Activated naive CD8-positive, alpha-beta T cell treated with anti-CD3 and anti-CD28 coated beads, Interleukin-2, amount 10 ng/mL, durations not matched to agents 7 days and 5 days (primary cell): ENCODE measurements at places on chromosomes 6 and 20. TPM values are rescaled to one million over a fixed set of nuclear protein-coding genes. Genes with fewer than 3 reads are reported as not detected.
A peak's percentile ranks its signal among the peaks of the same experiment; 100 is the strongest.

GRCh38 chr6:167125410-167125809 lies 2.5 kb downstream of the CCR6 start:
- H3K4me3 ChIP-seq: no peak overlapping the region
- peaks cover 34% of the 10 kb centered on the region for H3K4me1 ChIP-seq
- H3K36me3 ChIP-seq: peaks cover 2% of the 10 kb centered on the region
- DNase-seq: no peak
- H3K27ac ChIP-seq: no peak overlapping the region

- no peaks in the 10 kb centered on the region for H3K4me1 ChIP-seq
- no peaks in the 10 kb centered on the region for H3K27me3 ChIP-seq
- no peaks in the 10 kb centered on the region for H3K36me3 ChIP-seq
- no peak for DNase-seq
- H3K27ac ChIP-seq: no peak overlapping the region
These were observed 1281.2 kb upstream of the ADGRB3 start for GRCh38 chr6:67353861-67354260.

GRCh38 chr20:59629141-59630045 lies 25.1 kb downstream of the PHACTR3 start:
- no peak for DNase-seq
- no peak overlapping the region for H3K4me3 ChIP-seq
- H3K36me3 ChIP-seq: no peaks in the 10 kb centered on the region
- H3K4me1 ChIP-seq: no peaks in the 10 kb centered on the region
- no peak overlapping the region for H3K27ac ChIP-seq
- no peaks in the 10 kb centered on the region for H3K27me3 ChIP-seq

Gene BCAS1
- 0.09 TPM for total RNA-seq

Gene FAM83C
- not detected for total RNA-seq

Gene C6orf58
- total RNA-seq: not detected

- peaks cover 28% of the 10 kb centered on the region for H3K27me3 ChIP-seq
- peaks cover 6% of the 10 kb centered on the region for H3K4me1 ChIP-seq
- DNase-seq: no peak
- H3K27ac ChIP-seq: no peak overlapping the region
- no peak overlapping the region for H3K4me3 ChIP-seq
- H3K36me3 ChIP-seq: no peaks in the 10 kb centered on the region
These were observed 97.5 kb upstream of the KCNG1 start for GRCh38 chr20:51120438-51120837.

- no peak overlapping the region for H3K27ac ChIP-seq
- H3K4me1 ChIP-seq: peaks cover 10% of the 10 kb centered on the region
These were observed 9.4 kb upstream of the HDDC2 start for GRCh38 chr6:125310994-125311649.

DNA sequence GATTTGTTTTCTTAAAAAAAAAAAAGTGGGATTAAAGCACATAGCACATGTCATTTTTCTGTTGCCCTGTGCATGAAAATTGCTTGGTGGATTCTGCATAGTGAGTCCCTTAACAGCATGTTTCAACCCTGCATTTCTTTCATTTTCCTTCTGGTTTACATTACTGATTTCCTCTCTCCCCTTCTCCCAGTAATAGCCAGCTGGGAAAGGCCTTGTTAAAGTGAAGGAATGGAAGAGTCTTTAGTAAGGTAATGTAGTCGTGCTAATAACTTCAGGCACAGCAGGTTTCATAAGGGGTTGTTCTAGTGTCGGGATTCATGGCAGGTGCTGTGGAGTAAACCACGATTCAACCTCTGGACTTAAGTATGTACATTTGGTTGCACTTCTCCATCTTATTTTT lies 202.4 kb downstream of the FARS2 start:
- H3K4me1 ChIP-seq: peaks cover 9% of the 10 kb centered on the region
- DNase-seq: no peak
- H3K36me3 ChIP-seq: peaks cover 6% of the 10 kb centered on the region
- no peaks in the 10 kb centered on the region for H3K27me3 ChIP-seq
- H3K27ac ChIP-seq: no peak overlapping the region

- H3K27me3 ChIP-seq: no peaks in the 10 kb centered on the region
- peaks cover 37% of the 10 kb centered on the region for H3K4me1 ChIP-seq
- H3K36me3 ChIP-seq: peaks cover 6% of the 10 kb centered on the region
These were observed 77.2 kb downstream of the OR2B2 start for GRCh38 chr6:27834879-27835549.

DNA sequence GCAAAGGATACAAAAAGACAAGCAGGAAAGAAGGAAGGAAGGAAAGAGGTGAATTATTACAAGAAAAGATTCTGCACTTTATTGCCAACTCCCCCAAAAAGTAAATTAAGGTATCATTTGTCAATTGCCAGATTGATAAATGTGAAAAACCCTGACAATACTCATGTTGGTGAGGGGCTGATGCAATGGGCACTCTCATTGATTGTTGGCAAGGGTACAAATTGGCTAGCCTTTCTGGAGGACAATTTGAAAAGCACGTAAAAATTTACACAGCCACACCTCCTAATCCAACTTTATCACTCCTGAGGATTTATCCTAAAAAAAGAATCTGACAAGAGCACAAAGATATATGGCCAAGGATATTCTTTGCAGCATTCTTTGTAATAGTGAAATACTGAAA lies 47.7 kb downstream of the SCML4 start:
- no peaks in the 10 kb centered on the region for H3K27me3 ChIP-seq
- H3K4me1 ChIP-seq: peaks cover 11% of the 10 kb centered on the region
- H3K36me3 ChIP-seq: peaks cover 6% of the 10 kb centered on the region
- H3K27ac ChIP-seq: no peak overlapping the region

GRCh38 chr6:63923139-63923739 lies 287.6 kb downstream of the PHF3 start:
- H3K27me3 ChIP-seq: no peaks in the 10 kb centered on the region
- H3K4me3 ChIP-seq: no peak overlapping the region
- no peaks in the 10 kb centered on the region for H3K4me1 ChIP-seq
- DNase-seq: no peak
- no peak overlapping the region for H3K27ac ChIP-seq
- no peaks in the 10 kb centered on the region for H3K36me3 ChIP-seq

GRCh38 chr6:168848797-168849196 lies 404.8 kb downstream of the THBS2 start:
- peaks cover 3% of the 10 kb centered on the region for H3K27me3 ChIP-seq
- H3K36me3 ChIP-seq: no peaks in the 10 kb centered on the region
- no peak overlapping the region for H3K27ac ChIP-seq
- DNase-seq: no peak
- peaks cover 4% of the 10 kb centered on the region for H3K4me1 ChIP-seq
- H3K4me3 ChIP-seq: no peak overlapping the region

- no peak overlapping the region for H3K27ac ChIP-seq
- peaks cover 34% of the 10 kb centered on the region for H3K27me3 ChIP-seq
- H3K36me3 ChIP-seq: no peaks in the 10 kb centered on the region
- DNase-seq: peak; percentile 15
- H3K4me1 ChIP-seq: peaks cover 2% of the 10 kb centered on the region
These were observed 6.7 kb downstream of the DLGAP4 start for GRCh38 chr20:36312724-36313441.

- DNase-seq: no peak
- H3K4me1 ChIP-seq: peaks cover 11% of the 10 kb centered on the region
- peaks cover 26% of the 10 kb centered on the region for H3K27me3 ChIP-seq
- no peak overlapping the region for H3K4me3 ChIP-seq
- no peaks in the 10 kb centered on the region for H3K36me3 ChIP-seq
- H3K27ac ChIP-seq: no peak overlapping the region
These were observed 2.9 kb downstream of the TGM2 start for GRCh38 chr20:38162149-38162548.

DNA sequence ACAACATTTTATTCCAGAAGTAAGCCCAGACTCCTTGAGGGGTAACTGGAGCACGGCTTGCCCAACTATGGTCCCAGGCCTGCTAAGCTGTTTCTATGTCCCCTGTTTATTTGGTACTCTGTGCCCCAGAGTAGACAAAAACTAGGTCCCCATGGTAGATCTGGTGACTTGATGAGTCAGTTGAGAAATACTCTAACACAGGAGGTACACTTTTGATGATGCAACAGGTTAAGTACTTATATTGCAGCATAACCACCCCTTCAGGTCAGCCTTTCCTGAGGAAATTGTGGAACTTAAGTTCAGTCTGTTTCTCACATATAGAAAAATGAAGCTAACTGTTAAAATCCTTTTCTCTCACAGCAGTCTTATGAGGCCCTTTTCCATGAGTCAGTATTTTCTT lies 19.6 kb downstream of the TTPAL start:
- H3K27me3 ChIP-seq: no peaks in the 10 kb centered on the region
- H3K27ac ChIP-seq: no peak overlapping the region
- H3K36me3 ChIP-seq: peaks cover 44% of the 10 kb centered on the region
- H3K4me3 ChIP-seq: no peak overlapping the region
